ENCODE measurements at places on chromosomes 16 and 17.

- no peak for DNase-seq
These were observed 1047.2 kb downstream of the CDH11 start for GRCh38 chr16:64074706-64075105.

- DNase-seq = no peak
These were observed 1.2 kb downstream of the SOX15 start for GRCh38 chr17:7588553-7589203.

DNA sequence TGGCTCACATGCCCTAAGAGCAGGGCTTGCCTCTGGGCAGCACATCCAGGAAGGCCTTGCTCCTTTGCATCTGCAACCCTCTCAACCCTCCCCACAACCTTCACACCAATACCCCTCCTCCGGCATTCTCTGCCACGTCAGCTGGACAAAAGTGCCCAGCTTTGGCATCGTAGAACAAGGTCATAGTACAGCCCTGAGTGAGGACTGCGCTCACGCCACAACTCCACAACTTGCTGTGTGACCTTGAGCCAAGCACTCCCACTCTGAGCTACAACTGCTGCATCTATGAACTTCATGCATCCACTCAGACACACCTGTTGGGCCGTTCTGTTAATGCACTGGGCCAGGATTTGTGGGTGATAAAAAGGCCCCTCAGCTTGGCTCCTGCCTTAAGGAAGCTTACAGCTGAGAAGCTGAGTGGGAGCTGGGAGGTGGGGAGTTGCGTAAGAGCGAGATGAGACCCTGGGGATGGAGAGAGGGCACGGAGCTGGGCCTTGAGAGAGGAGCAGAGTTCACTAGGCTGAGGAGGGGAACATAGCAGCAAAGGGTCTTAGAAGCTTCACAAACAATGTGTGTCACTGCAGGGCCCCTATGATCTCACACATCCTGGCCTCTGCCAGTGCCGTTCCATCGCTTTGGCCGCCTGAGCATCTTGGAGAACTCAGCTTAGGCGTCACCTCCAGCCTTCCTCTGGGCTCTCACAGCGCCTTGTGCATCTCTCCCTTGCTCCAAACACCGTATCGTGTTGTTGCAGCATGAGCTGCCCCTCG, 8.6 kb upstream of the MRC2 start:
- DNase-seq = no peak

GRCh38 chr17:20189979-20190378, 180.8 kb downstream of the SPECC1 start:
- no peak for DNase-seq

DNA sequence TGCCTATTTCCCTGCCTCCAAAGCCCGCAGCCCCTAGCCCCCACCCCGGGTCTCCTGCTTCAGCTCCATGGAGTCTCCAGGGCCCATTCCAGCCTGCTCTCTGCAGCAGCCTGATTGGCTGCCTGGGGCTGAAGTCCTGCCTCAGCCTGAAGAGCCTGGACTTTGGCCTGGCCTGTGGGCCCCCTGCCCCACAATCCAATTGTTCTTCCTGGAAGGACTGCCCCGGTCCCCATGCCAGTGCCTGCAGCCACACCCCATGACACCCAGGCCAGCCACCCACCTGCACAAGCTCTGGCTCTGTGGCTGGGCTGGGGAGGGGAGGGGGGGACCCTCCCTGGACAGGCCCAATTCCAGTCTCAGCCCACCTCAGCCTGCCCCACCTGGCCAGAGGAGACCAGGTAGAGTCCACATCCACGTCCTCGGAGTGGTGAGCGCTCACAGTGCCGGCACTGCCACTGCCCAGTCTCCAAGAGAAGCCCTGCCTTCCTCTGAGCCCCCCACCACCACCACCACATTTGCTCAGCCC, 12.3 kb downstream of the ENPP7 start:
- DNase-seq = no peak

DNA sequence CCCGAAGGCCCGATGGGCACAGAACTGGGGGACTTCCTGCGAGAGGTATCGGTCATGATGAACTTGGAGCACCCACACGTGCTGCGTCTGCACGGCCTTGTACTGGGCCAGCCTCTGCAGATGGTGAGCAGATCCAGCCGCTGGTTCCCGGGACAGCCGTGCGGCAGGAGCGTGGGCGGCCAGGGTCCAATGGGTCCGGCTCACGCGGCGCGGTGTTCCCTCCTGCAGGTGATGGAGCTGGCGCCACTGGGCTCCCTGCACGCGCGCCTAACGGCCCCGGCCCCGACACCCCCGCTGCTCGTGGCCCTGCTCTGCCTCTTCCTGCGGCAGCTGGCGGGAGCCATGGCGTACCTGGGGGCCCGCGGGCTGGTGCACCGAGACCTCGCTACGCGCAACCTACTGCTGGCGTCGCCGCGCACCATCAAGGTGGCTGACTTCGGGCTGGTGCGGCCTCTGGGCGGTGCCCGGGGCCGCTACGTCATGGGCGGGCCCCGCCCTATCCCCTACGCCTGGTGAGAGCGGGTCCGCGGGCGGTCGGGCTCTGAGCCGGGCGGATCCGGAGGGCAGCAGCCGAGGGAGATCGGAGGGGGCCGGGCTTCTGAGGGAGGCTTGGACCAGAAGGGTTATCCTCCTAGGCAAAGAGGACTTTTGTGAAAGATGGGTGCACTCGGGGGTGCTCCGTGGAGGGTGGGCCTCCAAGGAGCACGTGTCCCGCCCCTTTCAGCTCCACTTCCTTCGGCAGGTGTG, 3.0 kb downstream of the TNK1 start:
- DNase-seq = peak; percentile 82

DNA sequence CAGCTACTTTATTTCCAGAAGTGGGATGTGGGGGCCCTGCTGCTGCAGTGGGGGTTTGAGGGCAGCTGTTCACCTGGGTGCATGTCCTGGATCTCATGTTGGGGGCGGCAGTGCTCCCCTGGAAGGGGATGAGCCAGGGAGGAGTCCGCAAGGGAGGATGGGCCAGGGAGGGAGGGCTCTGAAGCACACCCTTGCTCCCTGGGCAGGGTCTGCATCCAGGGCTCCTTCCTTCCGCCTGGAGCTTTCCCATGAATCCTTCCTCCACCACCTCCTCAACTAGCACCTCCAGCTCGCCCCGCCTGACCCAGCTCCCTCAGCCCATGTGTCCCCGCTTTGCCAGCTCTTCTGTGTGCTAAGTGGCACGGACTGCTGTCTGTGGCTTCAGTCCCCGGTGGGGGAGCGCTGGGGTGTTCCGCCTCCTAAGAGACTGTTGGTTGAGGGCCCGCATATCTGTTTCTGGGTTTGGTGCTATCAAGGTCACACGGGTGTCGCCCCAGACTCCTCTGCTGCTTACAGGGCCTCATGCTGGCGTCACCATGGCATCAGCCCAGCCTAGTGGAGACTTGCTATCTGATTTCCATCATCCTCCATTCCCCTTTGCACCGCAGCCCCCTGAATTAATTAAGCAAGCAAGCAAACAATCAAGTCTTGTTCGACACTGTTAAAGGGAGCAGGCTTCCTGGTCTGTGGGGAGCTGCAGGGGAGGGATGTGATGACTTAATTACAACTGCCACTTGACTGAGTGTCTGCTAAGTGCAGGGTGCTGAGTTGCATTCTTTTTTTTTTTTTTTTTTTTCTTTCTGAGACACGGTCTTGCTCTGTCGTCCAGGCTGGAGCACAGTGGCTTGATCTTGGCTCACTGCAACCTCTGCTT, 71.8 kb downstream of the PRKCA start:
- DNase-seq = peak; percentile 42

DNA sequence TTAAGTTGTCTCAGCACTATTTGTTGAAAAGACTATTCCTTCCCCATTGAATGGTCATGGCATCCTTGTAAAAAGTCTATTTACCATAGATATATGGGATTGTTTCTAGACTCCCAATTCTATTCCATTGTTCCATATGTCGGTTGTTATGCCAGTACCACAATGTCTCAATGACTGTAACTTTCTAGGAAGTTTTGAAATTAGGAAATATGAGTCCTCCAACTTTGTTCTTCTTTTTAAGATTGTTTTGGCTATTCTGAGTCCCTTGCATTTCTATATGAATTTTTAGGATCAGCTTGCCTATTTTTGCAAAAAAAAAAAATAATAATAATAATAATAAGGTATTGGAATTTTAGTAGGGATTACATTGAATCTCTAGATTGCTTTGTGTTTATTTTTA, 43.0 kb upstream of the ABCA3 start:
- no peak for DNase-seq
